Left renal cortex interstitium (tissue), 4 donors: ENCODE measurements at places on chromosomes 13 and 19. TPM values are rescaled to one million over a fixed set of nuclear protein-coding genes. Genes with fewer than 3 reads are reported as not detected.

Gene FRY
- 57.3 TPM for polyA plus RNA-seq

Gene GPR18
- polyA plus RNA-seq = 0.30 TPM

Gene APOC4
- not detected for polyA plus RNA-seq

Gene MTMR6
- 17.4 TPM for polyA plus RNA-seq

Gene TRPC4
- polyA plus RNA-seq = 4.5 TPM
